Stimulated activated CD8-positive, alpha-beta memory T cell treated with anti-CD3 and anti-CD28 coated beads, Interleukin-4, amount 100 ng/mL, for 1 hour (primary cell): ENCODE measurements at places on chromosomes 2 and 18.

DNA sequence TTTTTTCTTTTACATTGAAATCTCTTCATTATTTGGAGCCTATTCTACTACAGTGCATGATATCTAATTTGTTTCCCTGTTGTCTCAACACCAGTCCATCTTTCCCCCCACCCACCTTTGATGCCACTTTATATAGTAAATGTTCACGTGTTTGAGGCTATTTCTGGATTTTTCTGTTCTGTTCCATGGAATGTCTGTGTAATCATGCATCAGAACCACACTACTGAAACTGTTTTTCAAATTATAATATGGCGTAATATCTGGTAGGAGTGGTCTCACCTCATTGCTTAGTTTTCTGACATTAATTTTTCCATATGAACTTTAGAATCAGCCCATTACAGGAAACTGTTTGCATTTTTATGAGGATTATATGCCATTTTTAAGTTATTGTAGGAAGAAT lies 19.1 kb upstream of the NARS1 start:
- no peak for DNase-seq

- no peak for DNase-seq
Measured at GRCh38 chr2:13474538-13474937, 757.8 kb downstream of the TRIB2 start.

DNA sequence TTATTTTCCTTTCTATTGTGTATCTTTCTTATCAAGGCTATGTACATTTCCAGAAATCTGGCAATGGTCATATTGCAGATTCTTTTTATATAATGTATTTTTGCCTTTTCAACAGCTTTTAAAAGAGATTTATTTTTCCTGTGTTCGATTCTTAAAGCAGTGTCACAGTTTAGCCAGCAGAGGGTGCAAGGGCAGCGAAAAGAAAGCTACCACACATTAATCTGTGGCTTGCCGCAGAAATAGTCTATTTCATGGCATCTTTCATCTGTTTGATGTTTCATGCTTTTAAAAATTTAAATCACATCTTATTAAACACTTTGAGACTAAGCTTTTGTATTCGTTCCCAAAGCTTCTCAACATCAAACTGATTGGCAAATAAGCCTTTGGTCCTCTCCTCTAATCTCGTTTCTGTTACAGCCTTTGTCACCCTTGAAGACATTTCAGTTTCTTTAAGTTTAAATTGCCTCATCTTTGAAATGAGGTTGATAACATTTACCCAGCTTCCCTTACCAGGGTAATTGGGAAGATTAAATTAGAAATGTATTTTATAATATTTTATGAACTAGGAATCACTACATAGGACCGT lies 73.3 kb downstream of the PIK3C3 start:
- no peak for DNase-seq

- no peak for DNase-seq
Measured at GRCh38 chr2:236904389-236905263, 181.1 kb upstream of the COPS8 start.

DNA sequence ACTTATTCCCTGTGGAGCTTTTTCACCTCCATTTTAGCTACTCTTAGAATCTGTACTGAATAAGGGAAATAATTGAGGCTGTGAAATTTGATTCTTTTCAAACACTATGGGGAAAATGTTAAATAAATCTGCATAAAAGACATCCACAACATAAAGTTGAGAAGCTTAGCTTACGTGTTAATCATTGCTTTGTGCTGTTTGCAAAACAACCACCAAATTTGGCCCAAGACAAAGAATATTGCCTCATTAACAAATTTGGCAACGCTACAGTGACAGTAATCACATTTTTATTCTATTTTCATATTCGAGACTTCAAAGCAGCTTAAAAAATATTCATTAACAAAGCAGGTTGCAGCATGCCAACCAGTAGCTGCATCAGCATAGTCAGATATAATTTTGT lies 437.6 kb downstream of the DPP10 start:
- no peak for DNase-seq

DNA sequence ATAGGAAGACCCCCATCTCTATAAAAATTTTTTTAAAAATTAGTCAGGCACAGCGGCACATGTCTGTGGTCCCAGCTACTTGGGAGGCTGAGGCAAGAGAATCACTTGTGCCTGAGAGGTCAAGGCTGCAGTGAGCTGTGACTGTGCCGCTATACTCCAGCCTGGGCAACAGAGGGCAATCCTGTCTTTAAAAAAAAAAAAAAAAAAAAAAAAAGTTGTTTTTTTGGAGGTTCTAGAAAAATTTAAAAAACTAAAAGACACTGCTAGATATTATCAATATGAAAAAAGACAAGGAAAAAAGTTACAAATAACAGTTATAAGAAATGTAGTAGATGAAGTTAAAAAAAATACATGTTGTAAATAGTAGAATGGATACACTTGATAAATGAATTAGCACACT lies 56.1 kb upstream of the C2orf15 start:
- DNase-seq: no peak

- DNase-seq: no peak
Measured at GRCh38 chr2:39696838-39697237, 31.1 kb downstream of the TMEM178A start.

GRCh38 chr2:204177977-204178522 lies 241.5 kb downstream of the ICOS start:
- DNase-seq: peak; percentile 42

DNA sequence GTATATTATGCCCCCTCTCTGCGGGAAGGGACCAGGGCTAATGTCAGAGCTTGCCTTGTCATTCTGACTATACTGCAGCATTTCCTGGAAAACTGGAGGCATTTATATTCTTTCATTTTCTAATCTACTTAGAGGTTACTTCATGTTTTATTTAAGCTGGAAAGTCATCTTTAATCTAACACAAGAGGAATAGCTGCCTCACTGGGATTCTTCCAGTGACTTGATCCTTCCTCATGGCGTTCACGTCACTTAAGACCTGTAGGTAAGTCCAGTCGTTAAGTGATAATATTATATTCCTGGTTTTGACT lies 727.6 kb upstream of the DDX18 start:
- no peak for DNase-seq

- DNase-seq: no peak
Measured at GRCh38 chr18:37889963-37890362, 324.4 kb upstream of the CELF4 start.

GRCh38 chr2:98871506-98871905 lies 64.5 kb downstream of the CRACDL start:
- DNase-seq: no peak
